ENCODE measurements at places on chromosomes 3 and 15.
A peak's percentile ranks its signal among the peaks of the same experiment; 100 is the strongest.

DNA sequence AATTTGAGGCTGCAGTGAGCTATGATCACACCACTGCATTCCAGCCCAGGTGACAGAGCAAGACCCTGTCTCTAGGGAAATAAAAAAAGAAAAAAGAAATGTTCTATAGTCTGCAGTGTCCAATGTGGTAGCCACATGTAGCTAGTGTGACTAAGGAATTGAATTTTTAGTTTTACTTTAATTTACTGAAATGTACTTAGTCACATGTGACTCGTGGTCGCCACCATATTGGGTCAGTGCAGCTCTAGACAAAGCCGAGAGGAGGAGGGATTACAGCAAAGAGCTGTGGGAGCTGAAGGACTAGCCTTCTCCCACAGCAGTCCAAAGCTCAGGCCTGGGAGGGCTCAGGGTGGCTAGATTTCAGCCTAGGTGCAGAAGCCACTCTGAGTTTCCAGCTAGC, 65.9 kb upstream of the NTRK3 start:
- H3K36me3 ChIP-seq: no peaks in the 10 kb centered on the region
- no peak overlapping the region for H3K4me3 ChIP-seq
- no peaks in the 10 kb centered on the region for H3K4me1 ChIP-seq

DNA sequence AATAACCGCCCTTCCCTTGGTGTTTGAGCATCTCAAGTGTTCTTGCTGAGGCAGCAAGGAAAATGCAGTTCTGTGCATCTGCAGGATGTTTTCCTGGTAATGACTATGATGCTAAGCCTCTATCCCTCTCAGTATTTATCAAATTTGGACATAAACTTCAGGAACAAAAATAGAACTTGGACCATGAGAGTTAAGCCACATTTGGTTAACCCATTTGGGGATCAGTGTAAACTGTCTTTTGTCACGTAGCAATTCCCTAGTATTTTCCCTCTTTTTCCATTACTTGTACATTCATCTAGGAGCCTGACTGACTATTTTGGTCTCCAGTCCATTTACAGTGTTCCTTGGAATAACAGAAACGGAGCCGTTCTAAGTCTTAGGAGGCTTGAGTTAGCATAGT, 250.8 kb downstream of the RBMS3 start:
- no peak overlapping the region for H3K4me3 ChIP-seq
- no peaks in the 10 kb centered on the region for H3K27me3 ChIP-seq
- DNase-seq: no peak
- no peak overlapping the region for H3K27ac ChIP-seq
- no peaks in the 10 kb centered on the region for H3K36me3 ChIP-seq

- H3K4me1 ChIP-seq: no peaks in the 10 kb centered on the region
- no peak for DNase-seq
- no peak overlapping the region for H3K4me3 ChIP-seq
- H3K27ac ChIP-seq: no peak overlapping the region
- no peaks in the 10 kb centered on the region for H3K36me3 ChIP-seq
- H3K27me3 ChIP-seq: no peaks in the 10 kb centered on the region
These were observed 6.8 kb upstream of the PDCD6IP start for GRCh38 chr3:33791477-33792166.

DNA sequence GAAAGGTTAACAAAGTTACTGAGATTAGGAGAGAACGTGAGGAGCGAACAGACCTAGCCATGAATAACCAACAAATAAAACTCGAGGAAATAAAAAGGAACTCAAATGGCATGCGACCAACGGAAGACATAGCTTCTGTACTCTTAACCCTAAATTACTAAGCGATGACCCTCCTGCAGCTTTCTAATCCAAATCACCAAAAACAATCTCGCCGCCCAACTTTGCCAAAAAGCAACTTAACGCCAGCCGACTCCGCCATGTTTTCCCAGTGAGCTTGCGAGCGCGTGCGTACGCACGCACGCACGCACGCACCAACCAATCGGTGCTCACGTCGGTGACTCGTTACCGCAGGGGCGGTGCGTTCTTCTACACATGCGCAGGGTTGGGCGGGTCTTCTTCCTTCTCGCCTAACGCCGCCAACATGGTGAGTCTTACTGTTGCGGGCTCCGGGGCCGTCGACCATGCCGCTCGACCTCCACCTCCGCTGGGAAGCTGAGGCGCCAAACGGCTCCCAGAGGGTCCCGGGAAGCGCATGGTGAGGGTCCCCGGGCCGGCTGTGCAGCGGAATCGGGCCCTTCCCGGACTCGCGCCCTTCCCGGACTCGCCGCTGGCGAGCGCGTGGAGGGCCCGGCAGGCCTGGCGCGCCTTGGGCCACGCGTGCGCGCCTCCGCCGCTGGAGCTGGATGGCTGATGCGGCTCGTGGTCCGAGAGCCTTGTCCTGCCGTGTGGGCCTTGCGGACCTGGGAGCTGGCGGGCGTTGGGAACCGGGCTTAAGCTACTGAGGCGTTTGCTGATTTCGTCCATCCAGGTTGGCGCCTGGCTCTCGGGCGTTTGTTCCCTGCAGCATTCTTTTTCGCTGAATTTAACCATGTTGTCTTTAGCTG, at the start of gene RPL14:
Gene RPL14 (plus strand): TSS at position 400 of the 884 bp plus-strand sequence. CDS start 133 bp downstream, at position 533.
- peak; percentile 96 for DNase-seq
- peaks cover 4% of the 10 kb centered on the region for H3K36me3 ChIP-seq
- no peaks in the 10 kb centered on the region for H3K27me3 ChIP-seq
- peak within 1 kb of the TSS; percentile 79 for H3K4me3 ChIP-seq
- H3K27ac ChIP-seq: peak within 1 kb of the TSS; percentile 86

- no peak overlapping the region for H3K4me3 ChIP-seq
- no peak overlapping the region for H3K27ac ChIP-seq
- no peak for DNase-seq
- H3K36me3 ChIP-seq: no peaks in the 10 kb centered on the region
These were observed 3.3 kb downstream of the RPL15 start for GRCh38 chr3:23920151-23920655.

GRCh38 chr3:146896711-146897110, 291.6 kb upstream of the PLSCR5 start:
- H3K4me1 ChIP-seq: no peaks in the 10 kb centered on the region
- no peaks in the 10 kb centered on the region for H3K36me3 ChIP-seq
- no peak overlapping the region for H3K4me3 ChIP-seq
- DNase-seq: no peak
- no peaks in the 10 kb centered on the region for H3K27me3 ChIP-seq

- no peak overlapping the region for H3K27ac ChIP-seq
- H3K36me3 ChIP-seq: no peaks in the 10 kb centered on the region
- no peak for DNase-seq
- H3K4me1 ChIP-seq: no peaks in the 10 kb centered on the region
- no peaks in the 10 kb centered on the region for H3K27me3 ChIP-seq
These were observed 1049.1 kb downstream of the ROBO1 start for GRCh38 chr3:78718707-78719106.

Measured in prostate gland (tissue), 2 donors.